ENCODE measurements at places on chromosomes 3 and 15.

DNA sequence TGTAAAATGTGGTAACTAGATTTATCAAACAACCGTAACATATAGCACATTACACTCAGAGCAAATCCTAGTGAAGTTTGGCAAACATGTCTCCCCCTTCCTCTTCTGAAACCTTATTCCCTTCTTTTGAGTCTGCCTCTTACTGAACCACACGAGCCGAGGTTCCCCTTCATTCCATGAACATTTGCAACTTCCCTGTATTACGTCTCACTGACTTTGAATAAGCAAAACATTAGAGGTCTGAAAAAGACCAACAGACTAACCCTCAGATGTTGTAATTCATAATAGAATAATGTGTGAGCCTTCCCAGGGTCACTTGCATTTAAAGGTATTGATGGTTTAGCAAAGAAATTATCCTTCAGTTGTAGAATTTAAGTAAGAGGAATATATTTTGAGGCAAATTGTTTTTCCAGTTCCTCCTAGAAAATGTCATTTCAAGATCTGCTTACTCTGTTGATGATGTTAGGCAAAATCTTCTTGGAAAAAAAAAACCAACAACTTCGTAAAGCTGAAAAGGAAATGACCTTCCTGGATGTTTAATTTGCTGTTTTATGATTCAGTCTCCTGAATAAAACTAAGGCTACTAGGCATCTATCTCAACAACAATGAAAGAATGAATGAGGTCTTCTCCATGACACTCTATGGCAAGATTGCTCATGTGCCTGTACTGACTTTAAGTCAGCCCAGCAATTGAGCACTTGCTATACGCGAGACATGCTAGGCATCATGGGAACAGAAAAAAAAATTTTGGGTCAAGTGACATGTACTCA lies 296.9 kb upstream of the NECTIN3 start:
- DNase-seq = no peak

GRCh38 chr15:37007301-37007700 lies 93.0 kb downstream of the MEIS2 start:
- no peak for DNase-seq

- DNase-seq = no peak
Measured at GRCh38 chr15:82312586-82313349, 36.5 kb downstream of the GOLGA6L10 start.

DNA sequence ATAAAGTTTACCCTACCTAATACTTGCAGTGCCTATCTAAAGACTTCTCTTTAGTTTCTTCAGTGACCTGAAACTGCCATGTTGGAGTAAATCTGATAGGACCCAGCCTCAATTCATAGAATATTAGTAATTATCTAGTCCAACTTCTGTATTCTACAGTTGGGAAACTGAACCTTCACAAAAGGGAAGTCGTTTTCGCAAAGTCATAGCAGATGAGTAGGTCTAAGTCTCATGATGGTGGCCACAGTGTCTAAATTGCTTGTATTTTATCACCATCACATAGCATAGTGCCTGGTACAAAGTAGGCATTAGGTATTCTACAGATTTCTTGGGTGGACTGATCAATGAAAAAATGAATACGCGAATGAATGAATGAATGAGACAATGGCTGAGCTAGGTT lies 8.4 kb downstream of the GMNC start:
- DNase-seq = no peak

DNA sequence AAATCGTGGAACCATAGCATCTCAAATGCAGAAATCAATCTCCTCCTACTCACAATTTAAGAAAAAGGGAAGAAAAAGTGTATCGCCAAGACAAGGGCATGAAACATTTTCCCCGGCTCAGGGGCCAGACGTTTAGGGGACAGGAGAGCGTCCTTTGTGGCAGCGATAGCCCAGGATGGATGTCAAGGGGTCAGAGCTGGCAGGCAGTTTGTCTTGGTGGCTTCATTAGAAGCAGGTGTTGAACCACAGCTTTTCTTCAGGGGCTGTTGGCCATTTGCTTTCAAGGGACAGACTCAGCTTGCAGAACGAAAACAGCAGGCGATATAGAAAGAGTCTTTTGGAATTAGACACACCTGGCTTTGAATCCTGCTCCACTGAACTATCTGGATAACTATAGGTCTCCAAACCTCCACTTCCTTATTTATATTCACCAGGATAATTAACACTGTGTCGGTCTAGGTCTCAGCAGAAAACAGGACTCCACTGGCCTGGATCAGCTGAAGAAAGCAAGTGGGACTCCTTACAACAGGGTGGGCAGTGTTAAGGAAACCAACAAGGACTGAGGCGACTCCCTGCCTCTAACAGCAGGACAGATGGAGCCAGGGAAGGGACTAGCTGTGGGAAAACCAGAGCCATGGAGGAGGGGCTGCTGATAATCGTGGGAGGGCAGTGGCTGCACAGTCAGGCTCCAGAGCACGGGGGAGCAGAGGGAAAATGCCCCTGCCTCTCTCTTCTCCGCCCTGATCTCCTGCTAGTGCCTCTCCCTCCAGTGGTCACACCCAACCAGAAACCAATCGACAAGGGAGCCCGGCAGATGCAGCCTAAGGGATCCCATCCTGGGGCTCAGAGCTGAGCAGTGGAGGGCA lies 123.6 kb downstream of the LIPC start:
- no peak for DNase-seq

GRCh38 chr3:36060950-36061349 lies 319.4 kb upstream of the STAC start:
- DNase-seq = no peak

- no peak for DNase-seq
Measured at GRCh38 chr3:72891053-72891855, 3.4 kb downstream of the GXYLT2 start.

GRCh38 chr15:64400583-64400982 lies 12.9 kb downstream of the TRIP4 start:
- no peak for DNase-seq

- no peak for DNase-seq
Measured at GRCh38 chr15:95024351-95024750, 793.0 kb downstream of the MCTP2 start.

DNA sequence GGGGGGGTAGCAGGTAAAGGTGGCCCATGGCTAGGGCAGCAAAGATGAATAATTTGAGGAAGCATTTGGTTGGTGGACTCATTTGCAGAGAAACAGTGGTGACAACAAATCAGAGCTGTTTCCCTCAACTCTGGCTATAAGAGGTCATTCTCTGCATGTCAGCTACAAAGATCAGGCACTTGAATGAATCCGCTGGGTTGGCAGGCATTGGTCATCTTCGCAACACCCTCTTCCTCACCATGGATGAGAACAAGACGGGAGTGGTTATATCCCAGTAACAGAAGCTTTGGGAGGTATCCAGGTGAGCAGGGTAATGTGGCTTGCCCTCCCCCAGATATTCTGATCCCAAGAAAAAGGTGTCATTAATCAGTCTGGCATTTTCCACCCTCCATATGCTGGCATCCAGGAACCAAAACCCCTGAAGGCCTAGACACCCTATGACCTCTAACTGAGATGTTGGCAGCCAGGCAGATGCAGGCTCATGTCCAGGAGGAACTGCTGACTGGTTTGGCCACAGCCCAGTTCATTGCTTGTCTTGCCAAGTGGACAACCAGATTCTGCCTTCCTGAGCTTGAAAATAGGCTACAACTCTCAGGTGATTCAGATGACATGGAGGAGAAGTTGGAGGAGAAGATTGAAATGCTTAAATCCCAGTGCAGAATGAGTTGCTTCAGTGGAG lies 108.9 kb upstream of the TRIM42 start:
- no peak for DNase-seq

DNA sequence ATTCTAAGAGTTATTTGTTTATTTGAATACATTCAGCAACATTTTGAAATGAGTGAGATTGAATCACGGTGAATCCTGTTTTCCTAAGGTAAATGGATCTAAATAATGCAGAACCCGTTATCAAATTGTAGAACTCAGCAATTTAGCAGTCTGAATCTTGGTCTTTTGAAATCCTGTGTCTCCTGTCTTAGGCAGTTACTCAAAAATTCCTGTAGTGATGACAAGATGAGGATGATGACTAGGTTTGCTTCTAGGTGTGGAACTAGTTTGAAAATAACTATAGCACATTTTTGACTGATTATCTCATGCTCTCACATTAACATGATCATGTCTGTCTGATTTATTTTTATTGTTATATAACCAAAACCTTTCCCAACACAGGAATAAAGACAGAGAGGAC lies 115.0 kb downstream of the RAP2B start:
- DNase-seq = no peak

DNA sequence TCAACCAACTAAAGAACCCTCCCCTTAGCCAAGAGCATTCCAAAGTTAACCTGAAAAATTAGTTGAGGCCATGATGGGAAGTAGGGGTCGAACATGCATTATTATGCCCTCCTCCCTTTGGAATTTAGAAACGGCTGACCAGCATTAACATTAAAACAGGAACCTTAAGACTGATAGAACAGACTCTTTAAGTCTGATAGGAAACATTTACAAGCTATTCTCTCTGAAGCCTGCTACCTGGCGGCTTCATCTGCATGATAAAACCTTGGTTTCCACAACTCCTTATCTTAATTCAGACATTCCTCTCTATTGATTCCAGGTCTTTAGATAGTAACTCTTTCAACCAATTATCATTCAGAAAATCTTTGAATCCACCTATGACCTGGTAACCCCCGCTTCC lies 331.0 kb downstream of the CGGBP1 start:
- DNase-seq = no peak

DNA sequence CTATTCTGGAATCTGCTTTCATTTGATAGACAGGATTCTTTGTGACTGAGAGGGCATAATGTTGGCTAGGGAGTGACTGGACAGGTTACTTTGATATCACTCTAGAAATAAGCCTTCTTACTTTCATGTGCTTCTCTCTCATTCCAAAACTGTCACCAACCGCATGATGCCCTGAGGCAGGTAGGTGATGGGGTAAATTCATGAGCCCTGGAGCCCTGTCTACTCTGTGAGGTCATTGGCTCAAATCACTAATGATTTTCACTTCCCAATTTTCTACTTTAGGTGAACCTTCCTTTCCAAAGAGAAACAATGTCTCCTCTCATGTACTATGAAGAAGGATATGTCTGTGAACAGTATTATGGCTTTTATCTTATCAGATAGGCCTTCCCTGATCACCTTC lies 596.7 kb downstream of the TUSC7 start:
- DNase-seq = no peak

GRCh38 chr3:128734523-128735189 lies 8.7 kb downstream of the RAB7A start:
- no peak for DNase-seq

DNA sequence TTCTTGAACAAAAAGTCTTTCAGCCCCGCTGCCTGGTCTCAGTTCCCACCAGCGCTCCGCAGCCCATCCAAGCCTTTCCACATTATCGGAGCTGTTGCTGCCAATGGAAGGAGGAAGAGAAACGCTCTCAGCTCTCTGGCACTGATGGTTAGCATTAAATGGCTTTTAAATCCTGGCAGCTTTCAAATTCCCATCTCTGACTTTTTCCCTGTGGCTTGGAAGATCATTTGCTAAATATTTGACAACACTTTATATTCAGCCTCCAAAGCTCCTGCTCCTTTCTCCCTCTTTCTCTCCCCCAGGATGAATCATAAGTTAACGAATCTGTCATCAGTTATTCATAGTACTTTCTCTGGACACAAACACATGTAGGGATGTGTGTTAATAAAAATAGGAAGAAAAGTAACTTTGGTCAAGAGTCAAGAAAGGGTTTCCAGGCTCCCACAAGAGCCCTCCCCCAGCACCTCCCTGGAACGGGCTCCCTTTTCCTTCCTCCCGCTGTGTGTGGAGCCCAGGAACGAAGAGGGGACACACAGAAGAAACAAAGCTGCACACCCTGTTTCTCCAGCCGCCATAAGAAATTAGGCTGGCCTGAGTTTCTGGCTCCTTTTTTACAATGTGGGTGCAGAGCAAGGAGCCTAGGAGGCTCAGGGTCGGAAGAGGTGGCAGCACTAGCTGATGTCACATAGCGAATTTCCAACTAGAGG lies 47.6 kb upstream of the TSEN2 start:
- no peak for DNase-seq

GRCh38 chr15:31197497-31198414 lies 96.2 kb upstream of the TRPM1 start:
- DNase-seq = no peak

DNA sequence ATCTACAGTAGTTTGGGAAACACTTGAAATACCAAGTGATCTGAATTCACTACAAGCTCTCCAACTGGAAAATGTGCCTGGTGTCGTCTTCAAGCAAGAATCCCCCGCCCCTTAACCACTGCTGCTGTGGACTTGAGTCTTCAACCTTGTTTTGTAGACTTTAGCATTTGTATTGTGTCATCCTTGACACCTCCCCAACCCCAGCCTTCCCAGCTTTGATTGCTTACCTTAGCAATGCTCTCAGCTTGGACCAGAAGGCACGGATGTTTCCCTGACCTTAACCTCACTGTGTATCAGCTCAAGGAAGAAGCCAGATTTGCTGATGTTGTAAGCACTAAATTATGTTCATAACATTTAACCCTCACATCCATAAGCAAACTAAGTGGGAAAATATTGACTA lies 146.4 kb downstream of the IGF1R start:
- DNase-seq = no peak

- no peak for DNase-seq
Measured at GRCh38 chr15:32851572-32851971, 133.8 kb downstream of the GREM1 start.

GRCh38 chr3:50673931-50674330 lies 796 bp upstream of the DOCK3 start:
- DNase-seq = no peak

DNA sequence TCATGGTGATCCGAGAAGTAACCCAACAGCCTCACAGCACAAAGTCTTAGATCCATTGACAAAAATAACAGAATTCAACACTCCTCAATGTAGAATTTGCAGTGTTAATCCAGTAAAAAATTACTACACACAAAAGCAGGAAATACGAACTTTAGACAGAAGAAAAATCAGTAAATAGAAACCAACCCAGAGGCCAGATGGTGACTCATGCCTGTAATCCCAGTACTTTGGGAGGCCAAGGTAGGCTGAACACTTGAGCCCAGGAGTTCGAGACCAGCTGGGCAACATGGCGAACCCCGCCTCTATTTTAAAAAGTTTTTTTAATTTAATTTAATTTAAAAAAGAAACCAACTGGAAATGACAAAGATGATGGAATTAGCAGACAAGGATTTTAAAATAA lies 36.1 kb downstream of the SELENOT start:
- no peak for DNase-seq

DNA sequence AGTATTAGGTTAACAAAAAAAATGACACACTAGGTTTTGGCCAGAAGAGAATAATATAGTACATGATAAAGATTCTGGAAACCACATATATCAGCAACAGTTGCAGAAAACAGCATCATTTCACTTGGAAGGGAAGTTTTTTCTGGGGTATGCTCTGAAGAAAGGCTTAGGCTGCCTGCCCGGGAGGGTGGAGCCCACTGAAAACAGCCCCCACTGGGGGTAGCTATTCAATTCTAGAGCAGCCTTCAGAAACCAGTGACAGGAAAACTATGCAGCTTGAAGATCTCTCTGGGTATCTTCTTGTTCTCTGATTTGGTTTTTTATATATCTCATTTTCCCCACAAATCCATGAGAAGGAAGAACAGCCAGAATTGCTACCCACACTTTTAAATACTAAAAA lies 43.2 kb downstream of the ZMAT3 start:
- DNase-seq = no peak
